ENCODE measurements at places on chromosomes 12 and 14.
A peak's percentile ranks its signal among the peaks of the same experiment; 100 is the strongest.

DNA sequence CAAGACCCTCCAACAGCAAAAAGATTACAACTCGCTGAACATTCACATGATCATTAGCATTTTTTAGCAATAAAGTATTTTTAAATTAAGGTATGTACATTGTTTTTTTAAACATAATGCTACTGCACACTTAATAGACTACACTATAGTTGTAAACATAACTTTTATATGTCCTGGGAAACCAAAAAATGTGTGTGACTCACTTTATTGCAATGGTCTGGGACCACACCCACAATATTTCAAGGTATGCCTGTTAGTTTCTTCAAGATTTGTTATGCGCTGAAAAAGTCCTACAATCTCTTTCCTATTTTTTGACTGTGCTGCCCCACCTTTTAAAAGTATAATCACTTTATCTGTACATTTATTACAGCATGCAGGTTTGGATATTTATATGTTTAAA lies 30.4 kb upstream of the PCNX4 start:
- no peak for DNase-seq

DNA sequence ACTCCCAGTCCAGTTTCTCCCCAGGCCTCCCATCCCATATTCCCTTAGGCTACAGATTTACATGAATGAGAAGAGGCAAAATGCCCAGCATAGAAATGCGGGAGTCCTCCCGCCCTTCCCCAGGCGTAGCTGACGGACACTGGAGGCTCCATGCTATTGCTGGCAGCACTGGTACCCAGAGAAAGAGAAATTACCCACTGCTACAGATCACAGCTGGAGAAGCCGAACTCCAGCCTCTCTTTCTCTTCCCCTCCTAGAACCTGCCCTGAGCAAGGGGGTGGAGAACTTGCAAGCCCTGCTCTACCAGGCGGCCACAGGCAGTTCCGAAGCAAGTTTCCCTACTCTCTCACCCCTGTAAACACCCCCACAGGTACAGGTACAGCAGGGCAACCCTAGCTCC lies 3.6 kb downstream of the LTBR start:
- DNase-seq: no peak

- DNase-seq: no peak
Observed at GRCh38 chr12:89386138-89386537, 33.8 kb upstream of the DUSP6 start.

DNA sequence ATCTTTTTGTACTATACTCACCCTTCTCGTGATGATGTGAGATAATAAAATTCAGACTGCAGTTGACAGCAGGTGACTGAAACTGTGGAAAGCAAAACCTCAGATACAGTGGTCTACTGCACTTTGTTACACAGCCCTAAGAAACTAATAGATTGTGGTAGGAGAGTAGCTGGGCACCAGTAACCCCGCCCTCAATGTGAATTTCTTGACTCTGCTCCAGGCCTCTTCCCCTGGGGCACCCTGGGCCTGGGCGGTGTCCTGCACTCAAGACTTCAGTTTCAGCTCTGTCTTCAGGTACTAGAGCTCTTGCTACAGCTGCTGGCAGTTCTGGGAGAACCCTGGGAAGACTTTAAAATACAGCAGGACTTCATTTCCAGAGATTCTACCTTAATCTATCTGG lies 197.6 kb upstream of the AVPR1A start:
- no peak for DNase-seq

DNA sequence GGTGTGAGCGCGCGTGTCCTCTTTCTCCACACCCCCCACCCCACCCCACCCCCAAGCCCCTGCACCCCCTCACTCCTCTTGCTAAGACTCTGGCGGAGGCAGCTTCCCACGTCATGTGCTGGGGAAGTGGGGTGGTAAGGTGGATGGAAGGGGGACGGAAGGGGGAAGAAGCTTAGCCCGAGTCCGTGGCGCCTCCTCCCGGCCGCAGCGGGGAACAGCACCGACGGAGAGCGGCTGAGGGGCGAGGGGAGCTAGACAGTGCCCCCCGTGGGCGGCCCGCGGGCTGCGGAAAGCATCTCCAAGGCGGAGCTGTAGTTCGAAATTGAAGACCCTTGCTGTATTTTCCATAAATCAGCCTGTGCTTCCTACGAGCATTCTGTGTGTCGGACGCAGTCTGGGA lies 588 bp upstream of the GRIN2B start:
- DNase-seq: no peak

GRCh38 chr12:56334490-56334793 lies 642 bp upstream of the PAN2 start:
- no peak for DNase-seq

DNA sequence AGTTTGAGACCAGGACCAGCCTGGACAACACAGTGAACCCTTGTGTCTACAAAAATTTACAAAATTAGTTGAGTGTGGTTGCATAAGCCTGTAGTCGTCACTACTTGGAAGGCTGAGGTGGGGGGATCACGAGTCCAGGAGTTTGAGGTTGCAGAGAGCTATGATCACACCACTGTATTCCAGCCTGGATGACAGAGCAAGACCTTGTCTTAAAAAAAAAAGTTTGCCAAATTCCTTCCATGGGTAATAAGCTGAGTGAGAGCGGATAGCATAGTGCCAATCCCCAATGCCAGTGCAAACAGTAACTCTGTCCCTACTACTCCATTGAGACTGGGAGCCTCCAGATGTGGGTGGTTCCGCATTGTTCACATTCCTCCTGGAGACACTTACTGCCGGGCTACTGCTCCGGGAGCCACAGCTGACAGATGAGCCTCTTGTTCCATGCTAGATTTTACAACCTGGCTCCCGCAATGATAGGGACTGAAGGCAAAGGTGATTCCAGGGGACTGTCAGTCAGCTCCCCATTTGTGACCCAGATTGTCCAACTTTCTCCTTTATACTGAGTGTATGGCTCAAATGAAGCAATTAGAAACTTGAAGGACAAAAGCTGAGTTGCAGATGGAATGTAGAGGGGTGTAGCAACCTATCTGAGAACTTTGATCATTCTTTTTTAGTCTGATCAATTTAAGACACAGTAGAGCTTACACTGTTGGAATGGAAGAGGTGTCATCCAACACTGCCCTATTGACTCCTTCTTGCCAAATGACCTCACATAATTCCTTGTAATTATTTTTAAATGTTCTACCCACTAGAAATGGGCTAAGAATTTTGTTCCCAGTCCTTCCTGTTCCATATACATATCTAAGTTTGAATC lies 13.4 kb upstream of the FRMD6 start:
- no peak for DNase-seq

- DNase-seq: no peak
Observed at GRCh38 chr12:89999699-90000505, 291.3 kb upstream of the ATP2B1 start.

DNA sequence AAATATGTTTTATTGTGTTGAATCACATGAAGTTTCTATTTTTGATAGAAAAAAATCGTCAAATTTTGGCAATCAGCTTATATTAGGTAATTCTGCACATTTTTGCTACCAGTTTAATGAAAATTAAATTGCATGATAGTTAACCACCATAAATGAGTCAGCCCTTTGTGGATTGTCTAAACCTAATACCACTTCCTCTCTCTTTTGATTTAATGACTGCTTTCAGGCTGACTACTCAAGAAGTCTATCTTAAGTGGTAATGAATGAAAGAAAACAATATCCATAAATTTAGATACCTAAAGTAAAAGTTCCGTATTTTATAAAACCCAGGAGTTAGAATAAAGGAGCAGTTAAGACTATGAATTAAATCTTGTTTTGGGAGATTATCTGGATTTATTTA lies 450.5 kb downstream of the TMEM117 start:
- DNase-seq: peak; percentile 10

DNA sequence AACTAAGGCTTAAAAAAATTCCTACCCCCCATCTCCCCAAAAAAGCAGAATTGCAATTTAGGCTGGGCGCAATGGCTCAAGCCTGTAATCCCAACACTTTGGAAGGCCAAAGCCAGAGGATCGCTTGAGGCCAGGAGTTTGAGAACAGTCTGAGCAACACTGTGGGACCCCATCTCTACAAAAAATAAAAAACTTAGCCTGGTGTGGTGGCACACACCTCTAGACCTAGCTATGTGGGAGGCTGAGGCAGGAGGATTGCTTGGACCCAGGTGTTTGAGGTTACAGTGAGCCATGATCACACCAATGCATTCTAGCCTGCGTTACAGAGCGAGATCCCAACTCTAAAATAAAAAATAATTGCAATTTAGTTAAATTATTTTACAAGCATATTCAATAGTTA lies 54.1 kb downstream of the CPM start:
- no peak for DNase-seq

GRCh38 chr14:93285044-93285443 lies 47.8 kb downstream of the BTBD7 start:
- no peak for DNase-seq

DNA sequence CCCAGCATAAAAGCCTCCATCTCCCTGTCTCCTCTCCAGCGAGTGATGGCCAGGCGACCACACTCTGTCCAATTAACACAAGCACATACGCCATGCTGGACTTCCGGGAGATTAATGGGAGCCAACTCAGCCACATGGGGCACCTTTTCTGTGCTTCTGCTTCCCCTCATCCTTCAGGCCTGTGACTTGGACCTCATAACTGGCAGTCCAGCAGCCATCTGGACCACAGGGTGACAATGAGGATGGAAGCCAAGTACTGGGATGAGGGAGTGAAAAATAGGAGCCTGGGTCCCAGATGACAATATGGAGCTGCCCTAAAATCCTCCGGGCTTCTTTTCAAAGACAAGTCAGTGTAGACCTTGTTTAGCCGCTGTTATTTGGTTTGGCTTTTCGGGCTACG lies 12.8 kb downstream of the MAP3K9 start:
- no peak for DNase-seq

- no peak for DNase-seq
Observed at GRCh38 chr12:74983917-74984316, 225.7 kb downstream of the KCNC2 start.

DNA sequence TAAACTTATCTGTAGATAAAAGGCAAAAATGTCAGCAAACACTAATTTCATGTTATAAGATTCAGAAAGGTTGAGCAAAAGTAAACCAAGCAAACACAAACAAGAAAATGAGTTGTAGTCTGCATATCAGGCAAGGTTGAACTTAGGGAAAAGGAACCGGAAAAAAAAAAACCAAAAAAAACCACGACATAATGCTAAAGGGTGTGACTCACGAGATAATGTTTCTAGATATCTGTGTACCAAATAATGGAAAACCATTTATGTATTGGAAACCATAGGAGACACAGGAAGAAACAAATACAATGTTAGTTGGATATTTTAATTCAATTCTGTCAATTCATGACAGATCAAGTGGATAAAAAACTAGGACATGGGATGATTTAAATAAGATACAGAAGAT lies 60.5 kb downstream of the GPATCH2L start:
- DNase-seq: no peak

DNA sequence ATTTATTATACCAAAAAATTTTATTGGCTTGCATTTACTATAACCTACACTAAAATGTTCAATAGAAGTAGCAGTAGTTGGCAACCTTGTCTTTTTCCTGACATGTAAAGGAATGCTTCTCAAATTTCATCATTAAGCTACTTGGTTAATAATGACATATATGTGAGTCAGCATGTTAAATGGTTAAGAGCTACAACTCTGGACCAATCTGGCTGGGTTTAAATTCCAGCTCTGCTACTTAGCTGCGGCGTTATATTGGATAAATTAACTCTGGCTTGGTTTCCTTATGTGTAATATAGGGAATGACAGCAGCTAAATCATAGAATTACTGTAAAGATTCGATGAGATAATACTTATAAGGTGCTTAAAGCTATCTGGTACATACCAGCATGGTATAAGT lies 53.7 kb upstream of the OTOGL start:
- no peak for DNase-seq

- no peak for DNase-seq
Observed at GRCh38 chr12:126554625-126555024, 1489.4 kb downstream of the AACS start.

DNA sequence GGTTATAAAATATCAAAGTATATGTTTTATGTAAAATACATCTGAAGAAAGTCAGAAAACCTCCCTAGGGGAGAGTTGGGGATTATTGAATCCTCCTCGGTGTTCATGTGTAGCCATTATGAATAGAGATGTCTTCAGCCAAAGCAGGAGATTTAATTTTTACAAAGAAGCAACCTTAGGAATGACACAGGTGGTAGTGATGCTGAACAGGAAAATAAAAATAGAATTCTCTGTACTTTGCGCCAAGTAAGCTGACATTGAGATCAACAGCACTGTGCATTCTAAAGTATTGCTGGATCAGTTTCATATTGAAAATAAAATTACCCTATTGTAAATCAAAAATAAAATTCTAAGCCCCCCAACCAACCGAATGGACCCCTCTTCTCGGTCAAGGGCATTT lies 132.8 kb upstream of the TRHDE start:
- DNase-seq: no peak

DNA sequence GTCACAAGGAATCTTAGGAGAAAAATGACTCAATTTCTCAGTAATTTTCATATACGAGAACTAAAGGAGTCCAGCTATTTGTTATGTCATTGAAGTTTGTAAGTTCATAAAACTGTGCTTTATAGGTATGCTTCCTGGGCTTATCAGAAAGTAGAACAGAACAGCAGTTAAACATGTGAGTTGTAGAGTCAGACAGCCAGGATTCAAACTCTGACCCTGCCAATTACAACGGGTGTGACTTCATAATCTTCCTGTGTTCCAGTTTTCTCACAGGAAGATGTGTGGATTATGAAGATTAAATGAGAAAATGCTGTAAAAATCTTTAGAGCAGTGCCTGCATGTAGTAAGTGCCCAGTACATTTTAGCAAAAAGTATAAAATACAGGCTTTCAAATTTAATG lies 8.9 kb downstream of the TRIM9 start:
- DNase-seq: no peak

- DNase-seq: peak; percentile 5
Observed at GRCh38 chr14:96424109-96424989, 32.4 kb downstream of the AK7 start.

GRCh38 chr14:104352493-104353220 lies 214.3 kb downstream of the KIF26A start:
- no peak for DNase-seq

DNA sequence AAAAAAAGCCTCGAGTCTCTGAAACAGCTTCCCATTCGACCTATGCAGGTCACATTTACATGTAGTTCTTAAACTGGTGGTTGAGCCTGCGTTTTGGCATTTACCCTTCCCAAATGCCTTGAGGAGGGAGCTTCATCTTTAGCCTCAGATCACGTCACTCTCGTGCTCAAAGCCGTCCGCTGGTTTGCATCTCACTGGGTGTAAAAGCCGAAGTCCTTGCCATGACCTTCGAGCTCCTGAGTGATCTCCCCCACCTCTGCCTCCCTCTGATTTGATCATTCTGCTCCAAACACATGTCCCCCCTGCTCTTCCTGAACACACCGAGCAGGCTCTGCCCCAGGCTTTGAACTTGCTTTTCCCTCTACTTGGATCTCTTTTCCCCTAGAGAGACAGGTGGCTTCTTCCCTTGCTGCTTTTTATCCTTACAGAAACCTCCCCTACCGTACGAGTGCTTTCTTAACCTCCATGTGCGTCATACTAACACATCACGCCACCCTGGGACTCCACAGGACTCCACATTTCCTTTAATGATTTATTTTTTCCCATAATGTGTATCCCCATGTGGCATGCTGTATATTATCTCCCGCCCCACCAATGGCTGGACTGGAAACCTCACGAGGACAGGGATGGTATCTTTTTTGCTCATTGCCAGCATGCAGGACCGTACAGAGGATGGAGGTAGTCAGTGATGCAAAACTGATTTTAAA lies 610.7 kb downstream of the VRK1 start:
- no peak for DNase-seq

GRCh38 chr12:89414851-89415250 lies 62.5 kb upstream of the DUSP6 start:
- DNase-seq: no peak

GRCh38 chr14:36604757-36605505 lies 22.5 kb upstream of the NKX2-8 start:
- no peak for DNase-seq
